Prostate gland (tissue), 2 donors: ENCODE measurements at places on chromosomes 12 and 14.

GRCh38 chr14:101347893-101348777, 213.2 kb upstream of the DIO3 start:
- no peak for DNase-seq

- peak; percentile 4 for DNase-seq
Observed at GRCh38 chr12:32105986-32106516, 596 bp upstream of the BICD1 start.

DNA sequence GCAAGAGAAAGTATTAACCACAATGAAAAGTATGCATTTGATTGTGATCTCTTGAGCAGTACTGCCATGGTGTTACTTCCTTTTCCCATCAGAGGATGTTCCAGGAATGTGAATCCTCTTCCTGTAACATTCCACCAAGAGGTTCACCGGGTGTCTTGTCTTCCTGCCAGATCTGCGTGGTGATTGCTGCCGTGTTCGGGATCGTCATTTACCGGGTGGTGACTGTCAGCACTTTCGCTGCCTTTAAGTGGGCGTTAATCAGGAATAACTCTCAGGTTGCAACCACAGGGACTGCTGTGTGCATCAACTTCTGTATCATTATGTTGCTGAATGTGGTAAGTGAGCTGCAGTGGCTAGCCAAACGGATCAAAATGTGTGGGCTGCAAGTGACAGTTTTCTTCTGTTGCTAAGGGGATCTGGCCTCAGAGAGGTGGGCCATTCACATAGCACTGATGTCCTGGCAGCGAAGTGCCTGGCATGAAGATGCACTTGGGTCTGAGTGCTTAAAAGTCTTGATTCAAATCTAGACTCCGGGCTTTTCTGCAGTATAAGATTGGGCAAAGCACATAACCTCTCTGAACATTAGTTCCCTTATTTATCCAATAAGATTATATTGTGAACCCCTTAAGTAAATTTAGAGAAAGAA, 123.4 kb downstream of the SLC5A8 start:
- DNase-seq = no peak

GRCh38 chr12:110379631-110380030, 23.9 kb downstream of the ANAPC7 start:
- DNase-seq = no peak

- DNase-seq = no peak
Observed at GRCh38 chr12:14186193-14186502, 179.3 kb upstream of the ATF7IP start.

GRCh38 chr14:64119500-64119899, 174.7 kb downstream of the ESR2 start:
- no peak for DNase-seq

GRCh38 chr14:54944737-54945391, 42.2 kb upstream of the GCH1 start:
- no peak for DNase-seq

- DNase-seq = no peak
Observed at GRCh38 chr14:51895375-51895774, 35.0 kb downstream of the GNG2 start.

GRCh38 chr12:2682296-2683251, 112.2 kb upstream of the FKBP4 start:
- no peak for DNase-seq

- no peak for DNase-seq
Observed at GRCh38 chr12:99271071-99271470, 376.5 kb upstream of the GARIN6 start.

GRCh38 chr14:95254288-95254687, 65.4 kb downstream of the CLMN start:
- DNase-seq = no peak

DNA sequence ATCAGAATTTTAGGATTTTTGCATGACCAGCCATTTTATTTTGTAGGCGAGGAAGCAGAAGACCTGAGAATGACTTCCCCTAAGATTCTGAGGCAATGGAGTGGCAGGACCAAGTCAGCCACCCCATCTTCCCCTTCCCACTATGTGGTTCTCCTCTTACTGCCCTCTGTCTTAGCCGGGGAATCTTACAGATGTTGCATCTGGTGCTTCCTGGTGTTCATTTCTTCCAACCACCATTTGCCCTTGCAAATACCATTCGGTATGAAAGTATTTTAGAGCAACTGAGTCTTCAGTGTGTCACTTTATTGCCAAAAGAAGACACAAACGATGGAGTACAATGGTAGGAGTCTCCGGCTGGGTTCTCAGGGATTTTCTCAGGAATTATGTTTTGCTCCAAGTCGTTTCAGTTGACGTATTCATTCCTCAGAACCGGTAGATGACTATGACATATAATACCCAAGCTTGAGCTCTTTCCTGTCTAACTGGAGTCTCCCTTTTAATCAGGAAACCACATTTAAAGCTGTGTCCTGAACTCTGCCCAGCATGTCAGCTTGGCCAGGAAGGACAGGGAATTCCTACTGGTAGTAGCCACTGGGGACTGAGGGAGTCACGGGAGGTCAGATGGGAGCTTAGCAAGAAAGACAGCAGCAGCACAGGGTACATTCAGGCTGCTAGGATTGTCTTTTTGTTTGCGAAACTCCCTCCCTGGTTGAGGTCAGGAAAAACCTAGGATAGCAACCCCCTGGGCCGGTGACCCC, 87.0 kb downstream of the SAMD4A start:
- DNase-seq = no peak

DNA sequence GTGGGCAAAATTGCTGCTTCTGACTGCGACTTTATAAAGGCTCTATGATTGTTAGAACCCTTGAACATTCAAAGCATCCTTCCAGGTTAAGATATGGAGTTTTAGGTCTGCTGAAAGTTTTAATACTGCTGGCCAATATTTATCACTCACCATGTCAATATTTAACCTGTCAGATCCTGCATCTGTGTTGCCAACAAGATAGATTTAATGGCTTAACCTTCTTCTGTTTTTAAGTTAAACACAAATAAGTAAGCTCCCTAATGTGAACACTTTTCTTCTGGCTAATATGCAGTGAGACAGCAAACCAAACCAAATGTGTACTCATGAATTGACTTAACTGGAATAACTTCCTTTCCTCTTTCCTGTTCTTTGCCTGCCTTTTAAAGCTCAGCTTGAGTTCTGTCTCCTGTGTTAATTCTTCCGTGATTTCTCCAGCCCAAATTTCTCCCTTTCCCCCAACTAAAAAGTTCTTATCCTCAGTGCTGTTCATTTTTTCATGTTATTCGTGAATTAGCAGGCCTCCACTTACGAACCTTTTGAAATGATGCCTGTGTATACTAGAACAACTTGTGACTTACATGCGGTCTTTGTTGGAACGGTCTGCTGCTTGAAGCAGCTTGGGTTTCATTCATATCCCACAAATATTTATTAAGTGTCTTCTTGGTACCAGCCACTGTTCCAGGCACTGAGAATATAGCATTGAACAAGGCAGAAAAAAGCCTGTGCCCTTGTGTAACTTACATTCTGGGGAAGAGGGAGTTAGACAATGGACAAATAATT, 9.1 kb downstream of the FBXW8 start:
- DNase-seq = peak; percentile 10

- no peak for DNase-seq
Observed at GRCh38 chr12:30988086-30988485, 61.5 kb downstream of the TSPAN11 start.

GRCh38 chr14:63290741-63291430, 27.8 kb downstream of the GPHB5 start:
- DNase-seq = no peak

GRCh38 chr12:68739891-68740290, 6.1 kb upstream of the SLC35E3 start:
- no peak for DNase-seq

GRCh38 chr12:59734371-59734770, 138.5 kb downstream of the SLC16A7 start:
- DNase-seq = no peak

DNA sequence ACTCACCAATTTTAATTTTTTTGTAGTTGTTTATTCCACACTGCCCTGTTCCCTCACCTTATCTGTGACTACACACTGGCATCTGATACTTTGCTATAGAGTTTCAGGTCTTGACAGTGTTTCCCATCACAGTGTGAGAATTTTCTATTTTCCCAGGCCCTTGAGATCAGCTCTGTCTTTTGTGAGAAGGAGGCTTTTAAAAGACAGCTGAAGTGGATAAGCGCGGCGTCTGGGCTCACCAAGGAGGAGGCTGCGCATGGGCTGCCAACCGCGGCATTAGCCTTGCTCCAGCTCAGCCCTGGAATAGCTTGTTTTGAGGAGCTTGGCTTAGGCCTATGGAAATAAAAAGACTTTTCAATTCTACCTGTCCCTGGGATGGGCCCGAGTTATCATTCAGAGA, 181.3 kb downstream of the RMST start:
- no peak for DNase-seq

DNA sequence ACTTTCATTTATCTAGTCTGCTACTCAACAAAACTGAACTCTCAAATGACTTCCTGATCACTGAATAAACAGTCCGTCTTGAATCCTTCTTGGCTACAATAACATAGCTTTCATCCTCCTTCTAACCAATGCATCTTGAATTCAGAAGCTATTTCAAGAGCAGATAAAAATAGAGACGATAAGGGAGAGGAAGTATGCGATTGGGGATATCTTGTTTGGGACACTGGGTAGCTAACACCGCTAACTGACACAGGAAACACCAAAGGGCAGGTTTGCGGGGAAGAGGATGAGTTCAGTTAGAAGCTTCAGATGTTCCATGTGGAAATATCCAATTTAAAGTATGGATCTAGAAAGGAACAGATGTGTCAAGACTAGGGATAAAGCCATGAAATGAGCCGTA, 102.5 kb downstream of the SLC41A2 start:
- no peak for DNase-seq

GRCh38 chr12:78229591-78230101, 399.0 kb downstream of the NAV3 start:
- no peak for DNase-seq

- DNase-seq = no peak
Observed at GRCh38 chr12:53185582-53186153, 4.9 kb upstream of the CSAD start.

- DNase-seq = no peak
Observed at GRCh38 chr12:92513231-92513730, 189.5 kb upstream of the PLEKHG7 start.

- no peak for DNase-seq
Observed at GRCh38 chr14:61264010-61264571, 17.0 kb downstream of the TMEM30B start.

- DNase-seq = peak; percentile 23
Observed at GRCh38 chr12:109277899-109278762, 31.0 kb downstream of the FOXN4 start.

DNA sequence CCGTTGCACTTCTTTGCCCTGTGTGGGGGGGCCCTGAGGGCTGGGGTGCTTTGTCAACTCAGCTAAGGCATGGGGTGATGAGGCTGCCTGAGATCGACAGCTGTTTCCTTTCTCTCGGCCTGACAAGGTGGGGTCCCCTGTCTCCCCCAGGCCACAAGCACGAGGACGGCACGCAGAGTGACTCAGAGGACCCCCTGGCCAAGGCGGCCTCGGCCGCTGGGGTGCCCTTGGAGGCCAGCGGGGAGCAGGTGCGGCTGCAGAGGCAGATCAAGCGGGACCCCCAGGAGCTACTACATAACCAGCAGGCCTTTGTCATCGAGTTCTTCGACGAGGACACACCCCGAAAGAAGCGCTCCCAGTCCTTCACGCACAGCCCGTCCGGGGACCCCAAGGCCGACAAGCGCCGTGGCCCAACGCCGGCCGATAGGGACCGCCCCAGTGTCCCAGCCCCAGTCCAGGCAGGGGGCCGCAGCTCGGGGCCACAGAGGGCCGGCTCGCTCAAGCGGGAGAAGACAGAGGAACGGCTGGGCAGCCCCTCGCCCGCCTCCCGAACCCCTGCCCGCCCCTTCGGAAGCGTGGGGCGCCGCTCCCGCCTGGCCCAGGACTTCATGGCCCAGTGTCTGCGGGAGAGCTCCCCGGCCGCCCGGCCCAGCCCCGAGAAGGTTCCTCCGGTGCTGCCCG, 18.8 kb downstream of the CEP170B start:
- DNase-seq = no peak

DNA sequence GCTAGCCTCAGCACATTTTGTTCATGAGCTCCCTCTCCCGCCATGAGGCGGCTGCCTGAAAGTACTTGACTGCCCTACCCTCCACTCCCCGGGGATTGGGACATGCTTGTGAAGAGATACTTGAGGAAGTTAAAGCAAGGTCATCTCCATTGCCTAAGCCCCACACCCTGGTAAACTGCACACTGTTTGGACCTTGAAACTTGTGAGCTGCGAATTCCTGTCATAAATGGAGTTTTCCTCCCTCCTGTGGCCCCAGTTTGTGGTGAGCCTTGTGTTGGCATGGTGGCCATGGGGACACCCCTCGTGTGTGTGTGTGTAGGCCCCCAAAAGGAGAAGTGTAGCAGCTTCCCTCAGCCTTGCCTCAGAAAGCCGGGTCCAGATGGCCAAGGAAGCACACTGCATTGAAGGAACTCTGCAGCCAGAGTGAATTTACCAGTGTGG, 395.5 kb downstream of the ZFP36L1 start:
- DNase-seq = no peak

- DNase-seq = no peak
Observed at GRCh38 chr14:86153480-86153879, 623.5 kb downstream of the FLRT2 start.

DNA sequence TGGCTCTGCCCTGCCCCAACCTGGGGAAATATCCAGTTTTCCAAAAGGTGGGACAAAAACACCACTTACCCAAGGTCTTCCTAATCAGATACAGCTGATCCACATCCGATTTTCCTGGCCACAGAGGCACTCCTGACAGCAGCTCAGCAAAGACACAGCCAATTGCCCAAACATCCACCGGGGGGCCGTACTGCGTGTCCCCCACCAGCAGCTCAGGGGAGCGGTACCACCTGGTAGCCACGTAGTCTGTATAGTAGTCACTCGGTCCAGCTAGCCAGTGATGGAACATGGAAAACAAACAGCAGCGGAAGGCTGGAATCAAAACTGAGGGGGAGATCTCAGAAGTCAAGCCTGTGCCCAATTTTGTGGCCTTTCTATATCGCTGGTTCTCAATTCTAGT, 28.8 kb downstream of the DMAC2L start:
- no peak for DNase-seq

DNA sequence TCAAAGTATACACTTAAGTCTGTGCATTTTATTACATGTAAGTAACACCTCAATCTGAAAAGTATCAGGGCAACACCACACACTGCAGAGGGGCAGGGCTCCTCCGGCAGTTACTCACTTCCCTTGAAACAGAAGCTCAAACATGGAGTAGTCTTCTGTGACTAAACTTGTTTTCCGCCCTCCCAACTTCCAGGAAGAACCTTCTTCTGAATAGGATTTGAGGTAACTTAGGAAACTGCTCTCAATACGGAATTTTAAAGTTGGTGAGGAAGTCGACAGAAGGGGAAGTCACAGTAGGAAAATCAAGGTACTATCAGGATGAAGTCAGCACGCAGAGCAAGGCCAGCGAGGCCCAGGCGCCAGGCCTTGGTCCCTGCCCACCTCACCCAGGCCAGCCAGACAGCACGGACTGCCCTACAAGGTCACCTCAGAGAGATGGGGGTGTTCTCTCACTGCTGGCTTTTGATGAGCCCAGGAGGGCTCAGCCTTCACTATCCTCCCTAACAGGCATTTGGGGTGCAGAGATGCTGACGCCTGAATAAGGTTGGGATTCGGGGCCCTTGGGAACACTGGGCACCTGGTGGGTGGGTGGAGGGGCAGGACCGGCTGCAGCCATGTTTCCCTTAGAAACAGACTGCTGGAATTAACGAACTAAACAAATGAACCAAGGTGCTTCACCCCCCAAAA, 5.8 kb downstream of the ANKRD9 start:
- DNase-seq = no peak

- DNase-seq = no peak
Observed at GRCh38 chr14:30185832-30186231, 258.2 kb upstream of the PRKD1 start.
